ENCODE measurements at places on chromosomes 6 and 20.

DNA sequence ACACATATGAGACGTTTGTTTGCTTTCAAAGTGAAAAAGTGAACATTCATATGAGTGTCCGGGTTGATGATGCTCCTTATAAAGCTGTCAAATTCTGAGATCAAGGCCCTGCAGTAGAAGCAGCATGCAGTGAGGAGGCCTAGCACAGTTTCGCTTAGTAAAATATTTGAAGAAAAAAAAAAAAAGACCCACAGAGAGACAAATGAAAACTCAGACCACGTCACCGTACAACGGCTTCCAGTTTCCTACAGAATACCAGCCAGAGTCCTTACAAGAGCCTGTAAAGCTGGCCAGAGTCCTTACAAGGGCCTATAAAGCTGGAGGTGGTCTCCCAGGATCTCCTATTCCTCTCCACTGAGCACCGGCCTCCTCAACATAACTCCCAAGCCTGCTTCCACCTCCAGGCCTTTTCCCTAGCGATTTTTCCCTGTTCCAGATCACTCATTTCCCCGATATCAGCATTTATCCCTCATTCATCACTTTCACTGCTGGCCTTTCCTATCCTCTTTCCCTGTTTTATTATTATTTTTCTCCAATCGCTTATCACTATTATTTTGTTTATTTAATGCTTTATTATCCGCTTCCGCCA is 1.5 kb upstream of the HMGN4 start:
- DNase-seq: peak; percentile 59

- DNase-seq: no peak
Measured at GRCh38 chr20:15359056-15359455, 1021.6 kb upstream of the FLRT3 start.

DNA sequence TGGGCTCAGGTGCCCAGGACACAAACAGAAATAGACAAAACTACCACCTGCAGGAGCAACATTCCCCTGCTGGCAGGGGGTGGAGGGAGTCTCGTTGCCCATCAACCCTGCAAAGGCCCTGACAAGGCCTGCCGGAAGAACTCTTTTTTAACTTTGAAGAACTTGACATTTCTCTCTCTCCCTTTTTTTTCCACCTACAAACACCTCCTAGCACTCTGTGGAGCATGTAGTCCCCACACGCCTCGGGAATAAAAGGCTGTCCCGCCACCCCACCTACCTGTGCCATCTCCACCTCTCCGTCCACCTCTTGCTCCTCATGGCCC is 54.8 kb downstream of the GNAS-AS1 start:
- DNase-seq: no peak

- no peak for DNase-seq
Measured at GRCh38 chr6:95087394-95088097, 489.8 kb upstream of the MANEA start.

DNA sequence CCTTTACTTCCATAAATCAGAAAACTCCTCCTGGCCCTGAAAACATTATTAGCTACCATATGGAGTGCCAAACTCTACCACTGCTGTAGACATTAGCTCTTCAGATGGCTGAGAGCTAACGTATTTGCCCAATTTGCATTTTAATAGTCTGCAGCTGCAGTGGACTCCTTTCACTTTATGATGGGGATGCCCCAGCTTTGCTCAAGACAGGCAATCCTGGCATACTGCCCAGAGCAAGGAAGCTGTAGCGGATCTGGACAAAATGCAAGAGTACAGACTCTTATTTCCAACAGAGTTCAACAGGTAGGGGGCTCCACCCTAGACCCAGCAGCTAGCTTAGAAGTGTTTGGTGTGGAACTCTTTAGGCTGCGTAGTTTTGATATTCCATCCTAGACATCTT is 246.7 kb downstream of the FOXC1 start:
- DNase-seq: no peak

DNA sequence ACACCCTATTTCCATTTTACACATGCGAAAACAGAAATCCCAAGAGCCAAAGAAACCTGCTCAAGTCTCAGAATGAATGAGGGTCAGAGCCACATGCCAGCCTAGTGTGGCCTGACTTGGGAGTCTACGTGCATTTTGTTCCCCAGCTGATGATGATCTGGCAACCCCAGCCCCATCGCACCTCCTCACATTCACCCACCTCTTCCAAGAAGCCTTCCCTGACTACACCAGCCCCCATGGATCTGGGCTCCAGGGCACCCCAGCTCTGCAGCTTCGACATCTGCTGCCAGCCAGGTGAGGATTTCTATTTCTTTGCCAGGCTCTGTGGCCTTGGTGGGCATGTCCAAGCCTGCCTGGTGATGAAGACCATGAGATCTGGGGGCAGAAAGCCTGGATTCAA is 41.0 kb downstream of the ANGPT4 start:
- no peak for DNase-seq

DNA sequence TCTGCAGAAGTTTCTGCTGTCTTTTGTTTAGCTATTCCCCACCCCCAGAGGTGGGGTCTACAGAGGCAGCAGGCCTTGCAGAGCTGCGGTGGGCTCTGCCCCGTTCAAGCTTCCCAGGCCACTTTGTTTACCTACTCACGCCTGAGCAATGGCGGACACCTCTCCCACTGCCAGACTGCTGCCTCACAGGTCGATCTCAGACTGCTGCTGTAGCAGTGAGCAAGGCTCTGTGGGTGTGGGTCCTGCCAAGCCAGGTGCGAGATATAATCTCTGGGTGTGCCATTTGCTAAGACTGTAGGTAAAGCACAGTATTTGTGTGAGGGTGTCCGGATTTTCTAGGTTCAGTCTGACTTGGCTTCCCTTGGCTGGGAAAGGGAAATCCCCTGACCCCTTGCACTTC is 23.6 kb upstream of the ZNF337 start:
- no peak for DNase-seq

GRCh38 chr6:49550492-49551077 is at the start of gene C6orf141:
C6orf141 (plus strand) TSS chr6:49550668; CDS start chr6:49550793, 125 bp downstream.
- peak; percentile 54 for DNase-seq

DNA sequence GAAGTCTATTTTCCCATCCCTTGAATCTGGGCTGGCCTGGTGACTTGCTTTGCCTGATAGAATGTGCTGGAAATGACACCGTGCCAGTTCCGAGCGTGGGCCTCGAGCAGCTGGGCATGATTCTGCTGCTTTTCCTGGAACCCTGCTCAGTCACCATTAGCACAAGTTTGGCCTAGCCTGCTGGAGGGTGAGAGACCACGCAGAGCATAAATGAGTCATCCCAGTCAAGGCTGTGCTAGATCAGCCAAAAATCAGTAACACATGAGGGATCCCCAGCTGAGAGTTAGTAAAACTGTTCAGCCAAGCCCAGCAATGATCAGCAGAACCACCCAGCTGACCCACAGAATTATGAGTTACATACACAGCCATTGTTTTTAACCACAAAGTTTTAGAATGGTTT is 74.8 kb upstream of the TOP1 start:
- no peak for DNase-seq

GRCh38 chr6:39188571-39188970 is 40.7 kb downstream of the KCNK5 start:
- DNase-seq: peak; percentile 31

DNA sequence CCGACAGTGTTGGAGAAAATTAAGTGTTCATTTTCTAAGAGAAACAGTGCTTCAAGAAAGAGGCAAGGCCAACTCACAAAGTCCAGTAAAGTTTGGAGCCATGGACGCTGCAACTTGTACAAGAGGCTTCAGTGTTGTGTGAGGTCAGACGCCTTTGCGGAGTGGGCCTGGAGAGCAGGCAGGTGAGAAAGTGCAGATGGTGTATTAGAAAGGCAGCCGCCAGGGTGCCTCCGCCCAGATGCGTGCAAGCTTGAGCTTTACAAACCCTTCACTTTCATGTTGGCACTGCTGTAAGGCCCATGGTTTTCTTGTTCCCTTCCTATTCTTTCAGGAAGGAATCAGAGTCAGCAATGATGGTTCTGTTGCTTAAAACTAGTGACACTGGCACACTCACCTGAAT is 25.4 kb upstream of the EXOC2 start:
- no peak for DNase-seq

DNA sequence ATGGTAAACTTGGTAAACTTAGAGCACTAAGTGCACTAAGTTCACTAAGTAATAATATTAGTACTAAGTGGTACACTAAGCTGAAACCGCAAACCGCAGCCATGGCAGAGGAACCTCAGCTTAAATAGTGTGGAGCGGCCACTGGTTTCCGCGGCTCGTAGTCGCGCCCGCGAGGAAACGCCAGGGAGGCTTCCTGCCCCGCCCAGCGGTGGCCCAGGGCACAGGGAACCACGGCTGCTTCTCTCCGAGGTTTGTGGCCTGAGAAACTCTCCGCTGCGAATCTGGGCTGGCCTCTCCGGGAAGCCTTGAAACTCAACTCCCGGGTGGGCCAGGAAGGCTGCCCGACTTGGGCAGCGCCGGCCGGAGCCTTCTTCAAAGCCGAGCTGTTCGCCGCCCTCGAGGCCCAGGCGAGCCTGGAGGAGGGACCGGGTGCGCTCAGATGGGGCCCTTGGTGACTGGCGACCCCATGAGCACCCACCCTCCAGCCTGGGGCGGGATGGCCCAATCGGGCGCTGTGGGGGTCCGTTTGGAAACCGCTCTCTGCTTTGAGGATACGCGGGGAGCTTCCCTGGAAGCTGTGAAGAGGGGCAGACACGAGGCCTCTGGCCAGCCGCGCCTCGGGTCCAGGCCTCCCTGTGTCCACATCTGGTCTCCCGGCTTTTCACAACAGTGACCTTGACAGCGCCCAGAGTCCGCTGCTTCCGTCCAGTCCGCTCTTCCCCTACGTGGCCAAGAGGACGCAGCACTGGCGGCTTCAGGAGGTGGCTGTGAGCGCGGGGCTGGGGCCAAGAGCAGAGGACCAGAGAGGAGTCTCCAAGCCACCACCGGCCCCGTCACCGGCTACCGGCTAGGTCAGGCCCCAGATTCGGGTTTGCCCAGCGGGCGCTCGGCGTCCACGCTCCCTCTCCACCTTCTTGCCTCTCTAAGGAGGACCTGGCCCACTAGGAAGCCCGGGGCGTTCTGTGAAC is 25.4 kb upstream of the HLA-E start:
- DNase-seq: peak; percentile 74

- DNase-seq: no peak
Measured at GRCh38 chr20:3911956-3912355, 22.8 kb downstream of the PANK2 start.

DNA sequence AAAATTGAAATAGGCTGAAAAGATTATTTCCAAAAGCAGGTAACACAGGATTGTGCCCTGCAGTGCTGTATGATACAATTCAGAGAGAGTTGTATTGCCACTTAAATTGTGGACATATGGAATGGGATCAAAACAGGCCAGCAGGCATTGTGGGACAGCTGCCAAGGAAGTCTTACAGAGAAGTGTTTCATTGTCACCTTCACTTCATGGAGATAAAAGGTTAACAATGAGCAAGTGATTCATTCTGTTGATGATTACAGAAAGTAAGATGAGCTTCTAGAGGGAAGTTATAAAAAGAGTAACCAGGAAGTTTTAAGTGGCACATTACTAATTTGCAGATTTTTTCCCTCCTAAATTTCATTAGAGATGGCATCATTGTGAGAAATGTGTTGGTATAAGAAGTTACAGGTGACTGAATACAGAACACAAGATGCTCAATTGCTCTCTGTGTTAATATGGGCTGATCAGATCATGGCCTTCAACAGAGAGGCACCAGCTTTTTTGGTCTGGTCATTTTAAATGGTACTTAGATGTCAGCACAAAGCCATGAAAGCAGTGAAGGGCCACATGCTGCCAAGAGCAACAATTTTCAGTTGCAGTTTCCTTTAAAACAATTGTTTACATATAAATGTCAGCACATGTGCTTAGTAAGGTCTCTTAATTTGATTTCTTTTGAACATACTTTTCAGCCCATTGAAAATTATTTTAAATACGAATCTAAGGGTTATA is 402.5 kb upstream of the FKBP1C start:
- no peak for DNase-seq

DNA sequence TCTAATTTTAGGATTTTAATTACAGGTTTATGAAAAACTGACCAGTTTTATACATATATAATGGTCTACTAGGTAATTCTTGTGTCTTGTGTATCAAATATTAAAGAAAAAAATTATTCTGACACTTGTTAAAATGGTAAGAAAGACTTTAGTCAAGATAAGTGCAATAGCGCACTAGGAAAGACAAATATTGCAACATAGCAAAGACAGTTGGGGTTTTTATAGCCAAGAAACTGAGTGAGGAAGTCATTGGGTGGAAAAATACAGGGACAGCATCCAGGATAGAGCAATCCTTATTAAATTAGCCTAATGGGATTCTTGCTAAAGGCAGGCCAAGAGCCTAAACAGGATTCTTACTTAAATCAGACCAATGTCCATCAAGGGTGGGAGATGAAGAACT is 71.1 kb downstream of the ROS1 start:
- DNase-seq: no peak

DNA sequence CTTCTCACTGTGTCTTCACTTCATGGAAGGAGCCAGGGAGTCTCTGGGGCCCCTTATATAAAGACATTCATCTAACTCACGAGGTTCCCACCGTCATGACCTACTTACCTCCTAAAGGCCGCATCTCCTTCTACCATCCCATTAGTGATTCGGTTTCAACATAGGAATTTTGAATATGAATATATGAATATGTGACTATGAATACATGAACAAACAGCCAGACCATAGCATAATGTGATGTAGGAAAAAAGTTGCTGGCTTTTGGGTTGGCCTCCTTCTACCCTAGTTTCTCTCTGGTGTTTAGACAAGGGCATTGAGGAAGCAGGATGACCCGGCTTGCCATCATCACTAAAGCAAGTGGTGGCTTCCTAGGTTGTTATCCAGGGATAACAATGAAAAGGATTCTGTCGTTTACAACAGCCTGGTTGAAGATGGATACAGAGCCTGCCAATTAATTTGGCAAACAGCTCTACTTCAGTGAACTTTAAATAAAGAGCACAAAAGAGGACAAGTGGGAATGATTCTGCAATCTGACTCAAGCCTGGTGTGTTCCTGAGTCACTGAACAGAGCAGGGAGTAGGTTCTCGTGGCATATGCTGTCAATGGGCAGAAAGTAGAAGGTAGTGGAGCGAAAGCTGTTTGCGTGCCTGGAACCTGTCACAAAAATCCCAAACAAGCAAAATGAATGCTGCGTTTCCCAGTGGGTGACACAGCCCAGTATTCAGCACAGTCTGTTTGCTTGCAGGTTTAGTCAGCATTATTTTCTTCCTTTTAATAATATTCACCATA is 44.0 kb upstream of the DOK5 start:
- DNase-seq: no peak

- DNase-seq: no peak
Measured at GRCh38 chr20:36219671-36220220, 16.5 kb upstream of the AAR2 start.

DNA sequence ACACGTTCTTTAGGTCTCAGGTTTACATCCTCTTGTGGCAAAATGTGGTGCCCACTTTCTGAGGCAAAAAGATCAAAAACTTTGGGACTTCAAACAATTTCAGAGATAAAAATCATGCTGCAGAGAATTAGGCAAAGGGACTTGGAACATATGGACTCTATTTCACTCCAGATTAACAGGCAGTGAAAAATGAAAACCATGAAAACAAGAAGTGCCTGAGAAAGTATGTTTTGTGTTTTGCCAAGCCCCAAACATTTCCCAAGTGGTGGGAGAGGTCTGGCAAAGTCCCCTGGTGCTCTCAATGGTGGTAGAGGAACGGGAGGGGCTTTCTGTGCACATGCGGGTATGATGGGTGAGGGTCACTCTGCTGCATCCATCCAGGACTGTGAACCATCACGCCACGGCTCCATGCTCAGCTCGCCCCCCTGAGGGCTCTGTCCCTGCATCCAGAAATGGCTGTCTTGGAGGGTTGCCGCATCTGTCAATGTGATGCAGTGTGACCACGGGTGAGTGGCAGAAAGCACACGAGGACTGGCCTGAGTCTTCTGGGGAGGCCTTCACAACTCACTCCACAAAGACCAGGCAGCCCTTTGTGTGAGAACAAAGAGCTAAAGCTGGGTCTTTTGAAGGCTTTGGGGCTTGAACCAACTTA is 43.2 kb upstream of the TBC1D7 start:
- no peak for DNase-seq

- peak; percentile 74 for DNase-seq
Measured at GRCh38 chr20:60138256-60139220, 180.3 kb downstream of the CDH26 start.

Measured in activated CD4-positive, alpha-beta T cell treated with anti-CD3 and anti-CD28 coated beads for 48 hours (primary cell).